ENCODE measurements at places on chromosomes 11 and 22.

DNA sequence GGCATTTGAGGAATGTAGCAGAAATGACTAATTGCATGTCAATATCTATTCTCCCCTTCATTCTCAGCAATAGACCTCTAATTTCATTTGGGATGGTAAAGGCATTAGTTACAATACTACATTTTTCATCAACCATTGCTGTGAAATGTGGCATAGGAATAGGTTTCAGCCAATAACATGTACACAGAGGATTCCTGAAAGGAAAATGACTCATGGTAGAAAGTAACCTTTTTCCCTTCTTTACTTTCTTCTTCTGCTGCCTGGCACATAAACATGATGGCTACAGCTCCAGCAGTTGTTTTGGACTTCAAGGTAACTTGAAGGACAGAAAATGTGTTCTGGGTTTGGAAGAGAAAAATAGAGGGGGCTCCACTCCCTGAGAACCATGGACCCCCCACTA is 231.8 kb upstream of the CTSC start:
- DNase-seq = no peak

GRCh38 chr11:12845739-12846358 is 163.3 kb upstream of the RASSF10 start:
- DNase-seq = no peak

GRCh38 chr22:41286639-41287091 is 678 bp upstream of the RANGAP1 start:
- DNase-seq = no peak

GRCh38 chr11:13128354-13128753 is 119.2 kb downstream of the RASSF10 start:
- DNase-seq = no peak

DNA sequence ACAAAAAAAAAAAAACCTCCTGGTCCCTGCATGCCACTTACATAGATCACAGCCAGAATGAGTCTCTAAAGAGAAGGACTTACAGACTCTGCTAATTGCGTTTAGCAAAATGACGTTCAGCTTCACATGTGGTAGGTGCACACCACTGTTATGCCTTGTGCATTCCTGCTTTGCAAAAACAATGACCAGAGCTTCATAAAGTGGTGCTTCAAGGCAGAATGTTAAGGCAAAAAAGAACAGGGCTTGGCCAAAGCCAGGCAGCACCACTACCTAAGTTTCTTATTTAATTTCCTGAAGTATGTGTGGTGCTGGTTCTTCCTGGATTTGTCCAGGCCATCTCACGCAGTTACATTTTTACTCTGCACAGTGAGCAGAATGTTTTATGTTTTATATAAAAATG is 85.2 kb downstream of the GALNT18 start:
- no peak for DNase-seq

- DNase-seq = no peak
These were observed 30.5 kb upstream of the TTC28 start for GRCh38 chr22:28710107-28710506.

- DNase-seq = no peak
These were observed 53.7 kb downstream of the TIMP3 start for GRCh38 chr22:32855045-32855756.

- DNase-seq = no peak
These were observed 1088.2 kb downstream of the TBC1D22A start for GRCh38 chr22:47850644-47851151.

DNA sequence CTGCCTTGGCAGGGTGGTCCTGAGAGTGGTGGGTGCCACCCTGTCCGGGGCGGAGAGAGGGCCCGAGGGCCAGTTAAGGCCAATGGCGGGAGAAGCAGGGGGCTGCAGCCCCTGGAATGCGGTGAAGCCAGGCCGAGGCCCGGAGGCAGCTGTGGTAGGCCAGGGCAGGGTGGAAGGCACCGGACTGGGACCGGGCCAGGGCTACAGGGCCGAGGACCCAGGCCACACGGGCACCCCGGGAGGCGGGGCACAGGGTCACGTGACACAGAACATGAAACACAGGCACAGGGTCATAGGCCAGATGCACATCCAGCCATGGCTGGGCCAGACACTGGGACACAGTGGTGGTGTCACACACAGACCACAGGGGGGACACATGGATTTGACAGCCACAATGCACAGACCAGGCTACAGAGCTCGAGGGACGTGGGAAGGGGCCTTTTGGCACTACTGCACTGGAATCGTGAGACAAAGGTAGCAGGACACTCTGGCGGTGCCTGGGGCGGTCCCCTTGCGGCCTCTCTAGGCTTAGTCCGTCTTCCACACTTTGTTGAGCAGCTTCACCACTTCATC is 2.8 kb downstream of the SLC25A1 start:
- DNase-seq = no peak

DNA sequence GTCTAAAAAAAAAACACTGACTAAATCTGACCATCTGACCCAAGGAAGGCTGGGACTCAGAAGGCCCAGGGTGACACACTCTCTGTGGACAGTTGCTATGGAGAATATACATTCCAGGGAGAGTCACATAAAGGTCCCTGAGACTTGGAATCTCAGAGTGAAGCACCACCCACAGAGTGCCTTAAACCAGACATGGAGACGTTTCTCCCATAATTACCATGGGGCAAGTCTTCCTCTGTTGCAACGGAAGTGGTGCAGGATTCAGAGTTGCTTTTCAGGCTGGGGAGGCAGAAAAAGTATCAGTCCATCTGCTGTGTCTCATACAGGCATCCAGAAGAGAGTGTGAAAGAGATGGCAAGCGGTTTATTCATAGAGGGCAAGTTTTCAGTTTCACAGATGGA is 58.7 kb upstream of the SLN start:
- no peak for DNase-seq

- DNase-seq = no peak
These were observed 516 bp upstream of the SERPINH1 start for GRCh38 chr11:75561426-75562047.

Data from GM12892 (cell line).